Tongue (tissue), 3 donors: ENCODE measurements at places on chromosomes 12 and 14. TPM values are rescaled to one million over a fixed set of nuclear protein-coding genes. Genes with fewer than 3 reads are reported as not detected.

- no peak for DNase-seq
Measured at GRCh38 chr12:6434205-6435140, 10.3 kb upstream of the CD27 start.

DNA sequence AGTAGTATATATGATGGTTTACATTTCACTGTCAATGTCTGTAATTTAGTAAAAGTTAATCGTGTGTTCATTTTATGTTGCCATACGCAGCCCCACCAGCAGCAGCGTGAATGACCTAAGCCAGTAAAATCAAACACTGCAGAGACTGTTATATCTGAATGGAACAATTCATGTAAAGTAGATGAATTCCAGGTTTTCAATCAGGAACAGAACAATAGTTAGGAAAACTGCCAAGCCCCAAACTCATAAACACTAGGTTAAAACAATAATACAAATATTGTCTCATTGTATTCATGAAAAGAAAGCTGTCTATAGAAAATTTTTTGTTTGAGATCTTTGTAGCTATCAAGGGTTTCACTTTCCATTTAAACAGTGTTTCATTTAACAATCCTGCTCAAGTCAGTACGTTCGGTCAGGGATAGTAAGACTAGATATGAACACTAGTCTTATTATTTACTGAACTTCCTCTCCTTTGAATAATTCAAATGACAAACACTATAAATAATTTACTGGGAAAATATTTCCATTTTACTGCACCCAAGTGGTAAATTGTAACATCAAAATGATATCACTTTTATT lies 256.8 kb upstream of the FLRT2 start:
- DNase-seq: no peak

CCDC196 gene
- total RNA-seq: not detected

SYT1 gene
- total RNA-seq: 1.6 TPM

DNA sequence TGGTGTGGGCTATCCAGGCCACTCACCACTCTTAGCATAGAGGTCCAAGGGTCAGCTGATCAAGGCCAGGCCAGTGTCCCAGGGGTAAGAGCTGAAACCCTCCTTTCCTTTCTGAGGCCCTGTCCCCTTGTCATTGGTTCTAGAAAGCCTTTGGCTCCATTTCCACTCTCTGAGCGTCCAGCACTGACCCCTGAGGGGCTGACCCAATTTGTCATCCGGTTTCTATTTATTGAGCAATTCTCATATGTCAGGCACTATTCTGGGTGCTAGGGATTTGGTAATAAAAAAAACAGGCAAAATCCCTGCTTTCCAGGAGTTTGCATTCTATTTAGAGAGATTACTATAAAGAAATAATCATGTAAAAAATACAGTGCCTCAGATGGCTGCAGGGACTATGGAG lies 3.4 kb downstream of the KRT77 start:
- DNase-seq: no peak

CELA1 gene
- not detected for total RNA-seq

PIK3C2G gene
- total RNA-seq: 3.6 TPM

DNA sequence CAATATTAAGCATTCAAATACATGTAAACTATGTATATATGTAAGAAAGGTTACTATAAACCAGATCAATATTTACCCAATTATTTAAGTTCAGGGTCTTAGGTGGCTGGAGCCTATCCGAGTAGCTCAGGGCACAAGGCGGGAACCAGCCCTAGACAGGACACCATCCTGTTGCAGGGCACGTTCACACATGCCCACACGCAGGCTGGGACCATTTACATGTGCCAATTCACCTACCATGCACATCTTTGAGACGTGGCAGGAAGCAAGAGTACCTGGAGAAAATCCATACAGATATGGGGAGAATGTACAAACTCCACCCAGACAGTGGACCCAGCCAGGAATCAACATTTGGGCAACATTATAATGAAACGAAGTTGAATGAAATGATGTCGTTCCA lies 263.0 kb upstream of the E2F7 start:
- no peak for DNase-seq

DNA sequence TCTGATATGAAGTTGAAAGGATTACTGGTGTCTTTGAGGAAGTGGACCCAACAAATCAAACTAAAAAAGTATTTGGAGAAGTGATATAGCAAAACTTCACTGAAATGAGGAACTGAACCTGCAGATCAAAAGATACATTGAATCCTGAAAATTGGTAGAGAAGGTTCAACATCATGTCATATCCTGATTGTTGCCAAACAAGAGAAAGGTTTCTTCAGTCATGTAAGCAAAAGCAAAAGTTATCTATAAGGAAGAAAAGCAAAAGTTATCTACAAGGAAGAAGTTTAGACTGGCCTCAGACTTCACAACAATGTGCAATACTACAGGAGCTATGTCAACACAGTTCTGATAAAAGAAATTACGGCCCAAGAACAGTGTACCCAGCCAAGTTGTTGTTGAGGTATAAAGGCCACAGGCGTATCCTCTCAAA lies 142.7 kb downstream of the RAD51B start:
- no peak for DNase-seq

DNA sequence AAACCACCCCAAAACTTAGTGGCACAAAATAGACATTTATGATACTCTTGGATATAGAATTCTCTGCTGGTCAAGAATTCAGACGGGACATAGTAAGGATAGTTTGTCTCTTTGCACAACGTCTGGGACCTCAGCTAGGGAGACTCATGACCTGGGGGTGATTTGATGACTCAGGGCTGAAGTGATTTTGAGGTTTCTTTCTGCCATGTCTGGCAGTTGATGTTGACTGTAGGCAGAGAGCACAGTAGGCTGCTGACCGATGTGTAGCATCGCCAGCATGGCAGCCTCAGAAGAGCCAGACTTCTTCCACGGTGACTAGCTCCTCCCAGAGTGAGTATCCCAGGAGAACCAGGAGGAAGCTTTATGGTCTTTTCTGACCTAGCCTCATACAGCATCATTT lies 88.9 kb upstream of the FRMD6 start:
- no peak for DNase-seq

NKX2-1 gene
- not detected for total RNA-seq

DNA sequence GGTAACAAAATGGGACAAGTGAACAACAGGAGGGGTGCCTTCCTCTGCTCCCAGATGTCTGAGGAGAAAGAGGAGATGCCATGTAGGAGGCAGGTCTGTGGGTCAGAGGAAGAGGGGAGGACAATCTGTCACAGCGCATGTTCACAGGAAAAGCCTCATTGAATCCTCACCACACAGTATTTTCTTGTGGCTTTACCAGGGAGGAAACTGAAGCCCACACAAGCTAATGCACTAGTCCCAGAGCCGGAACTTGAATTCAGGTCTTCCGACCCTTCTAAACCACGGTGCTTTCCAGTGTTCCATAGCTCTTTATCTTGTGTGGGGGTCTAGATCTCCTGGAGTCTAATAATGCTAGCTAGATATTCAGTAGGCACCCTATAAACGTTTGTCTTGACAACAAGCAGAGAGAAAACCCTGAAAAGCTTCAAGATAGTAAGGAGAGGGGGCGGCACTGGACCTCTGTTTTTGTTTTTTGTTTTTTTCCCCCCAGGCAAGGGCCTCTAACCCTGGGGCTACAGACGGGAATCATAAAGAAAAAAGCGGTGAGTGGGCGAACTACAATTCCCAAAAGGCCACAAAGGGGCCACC lies 371 bp upstream of the SHMT2 start:
- DNase-seq: no peak

KRT72 gene
- total RNA-seq: 0.21 TPM

LRRC10 gene
- not detected for total RNA-seq

- DNase-seq: no peak
Measured at GRCh38 chr12:132462788-132463187, 27.2 kb upstream of the FBRSL1 start.
